Vagina (tissue), 2 donors: ENCODE measurements at places on chromosomes 1 and 21.

DNA sequence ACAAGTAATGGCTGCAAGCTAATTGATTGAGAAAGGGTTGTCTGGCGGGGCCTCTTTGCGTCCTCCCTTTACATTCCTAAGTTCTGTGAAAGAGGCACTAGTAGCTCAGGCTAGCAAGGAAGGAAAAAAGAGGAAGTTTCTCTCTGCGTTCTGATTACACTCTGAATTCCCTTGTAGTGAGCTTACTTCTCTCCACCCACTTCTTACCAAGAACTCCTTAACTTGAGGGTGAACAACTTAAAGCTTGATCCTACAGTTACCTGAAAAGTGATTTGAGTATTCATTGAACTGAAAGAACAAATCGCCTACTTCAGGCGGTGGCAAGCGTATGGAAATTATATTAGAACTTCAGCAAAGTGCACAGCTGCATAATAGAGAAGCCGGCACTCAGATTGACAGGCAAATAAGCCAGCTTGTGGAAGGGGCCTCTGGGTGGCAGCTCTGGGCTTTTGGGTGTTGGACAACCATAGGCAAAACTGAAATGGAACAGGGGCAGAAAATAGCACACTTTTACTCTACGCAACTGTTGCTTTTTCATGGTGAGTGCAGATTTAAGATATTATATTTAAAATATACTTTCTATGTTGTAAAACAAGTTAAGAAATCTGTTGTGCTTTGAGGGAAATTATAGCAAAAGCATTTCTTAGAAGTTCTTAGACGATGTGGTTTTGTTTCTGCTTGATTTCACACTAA is 464.5 kb downstream of the USP25 start:
- DNase-seq = peak; percentile 93

GRCh38 chr1:161223805-161224694 is 622 bp upstream of the APOA2 start:
- DNase-seq = no peak

DNA sequence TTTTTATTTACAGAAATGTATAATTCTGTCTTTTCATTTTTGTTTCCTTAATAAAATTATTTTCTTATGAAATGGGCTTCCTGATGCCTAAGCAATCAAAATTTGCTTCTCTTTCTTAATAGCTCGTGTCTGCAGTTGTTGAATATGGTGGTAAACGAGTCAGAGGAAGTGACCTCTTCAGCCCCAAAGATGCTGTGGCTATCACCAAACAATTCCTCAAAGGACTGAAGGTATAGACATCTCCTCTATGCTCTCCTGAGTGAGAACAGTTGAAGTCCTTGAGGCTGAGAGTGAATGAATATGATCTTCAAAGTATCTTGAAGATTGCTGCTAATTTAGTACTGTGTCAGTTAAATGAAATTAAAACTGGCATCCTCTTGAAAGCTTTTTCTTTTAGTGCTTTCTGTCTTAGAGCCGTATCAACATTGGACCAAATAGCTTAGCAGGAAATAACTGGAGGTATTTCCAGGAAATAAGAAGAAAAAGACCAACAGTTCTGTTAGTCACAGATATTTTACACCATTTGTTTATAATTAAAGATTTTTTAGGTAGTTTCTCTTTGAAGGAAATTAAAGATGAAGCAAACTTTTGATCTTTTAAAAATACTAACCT is 24.7 kb downstream of the VPS45 start:
- no peak for DNase-seq

GRCh38 chr1:168324745-168325425 is 44.2 kb downstream of the TBX19 start:
- peak; percentile 18 for DNase-seq

GRCh38 chr1:223515926-223516325 is 122.7 kb downstream of the CCDC185 start:
- no peak for DNase-seq
